Neural crest cell (in vitro differentiated cells): ENCODE measurements at places on chromosomes 16 and 17.

- no peak for DNase-seq
Measured at GRCh38 chr16:9381399-9381798, 290.0 kb downstream of the HAPSTR1 start.

DNA sequence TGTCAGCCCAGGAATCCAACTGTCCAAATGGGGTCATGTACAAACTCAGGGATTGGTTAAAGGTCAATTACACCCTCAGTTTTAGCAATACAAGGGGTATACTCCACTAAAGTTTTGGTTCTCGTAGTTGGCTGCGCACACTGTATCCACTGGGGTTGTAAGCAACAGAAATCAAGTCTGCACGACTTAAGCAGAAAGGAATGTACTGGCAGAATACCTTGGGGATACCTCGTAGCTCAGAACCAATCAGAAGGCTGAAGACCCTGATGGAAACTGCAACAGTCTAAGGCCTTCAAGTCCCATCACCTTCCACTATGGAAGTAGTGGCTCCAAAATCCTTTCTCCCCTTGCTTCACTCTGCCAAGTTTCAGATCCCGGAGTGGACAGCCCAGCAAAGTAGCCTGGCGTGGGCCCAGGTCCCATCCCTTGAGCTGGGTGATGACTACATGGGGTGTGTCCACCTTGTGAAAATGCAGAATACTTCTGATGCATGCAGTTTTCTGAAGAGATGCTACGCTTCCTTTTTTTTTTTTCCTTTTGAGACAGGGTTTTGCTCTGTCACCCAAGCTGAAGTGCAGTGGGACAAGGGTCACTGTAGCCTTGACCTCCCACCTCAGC, 21.1 kb upstream of the RPH3AL start:
- DNase-seq = no peak

DNA sequence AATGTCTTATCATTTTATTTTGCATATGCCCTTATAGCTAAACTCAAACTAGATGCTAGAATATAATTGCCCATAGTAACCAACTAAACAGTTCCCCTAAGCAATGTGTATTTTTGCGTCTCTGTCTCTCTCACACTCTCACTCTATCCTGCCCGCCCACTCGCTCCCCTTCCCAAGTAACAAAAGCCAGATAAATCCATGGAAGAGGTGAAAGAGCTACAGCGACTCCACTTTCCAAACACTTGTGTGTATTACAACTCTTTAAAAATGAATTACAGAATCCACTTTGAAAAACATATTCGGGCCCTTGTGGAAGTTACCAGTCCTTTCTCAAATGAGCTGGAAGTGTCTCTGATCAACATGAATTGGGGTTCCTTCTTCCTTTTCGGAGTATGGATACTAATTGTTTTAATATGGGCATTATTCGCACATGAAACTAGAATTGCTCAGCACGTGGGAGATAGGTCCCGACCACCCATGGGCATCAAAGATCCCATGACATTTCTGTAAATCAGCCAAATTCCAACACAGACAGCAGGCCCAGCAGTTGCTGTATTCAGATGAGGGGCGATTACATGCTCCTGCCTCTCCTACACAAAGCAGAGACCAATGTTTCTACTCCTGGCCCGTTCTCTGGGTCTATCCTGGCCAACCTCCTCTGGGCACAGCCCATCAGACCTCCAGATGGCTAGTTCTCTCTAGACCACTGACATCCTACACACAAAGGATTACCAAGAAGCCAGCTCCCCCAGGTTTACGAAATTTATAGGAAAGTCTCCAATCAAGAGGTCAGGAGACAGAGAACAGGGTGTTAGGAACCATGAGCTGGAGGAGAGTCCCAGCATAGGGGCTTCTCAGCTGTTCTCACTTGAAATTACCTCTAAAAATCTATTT, 121.5 kb downstream of the ZFHX3 start:
- DNase-seq = no peak

GRCh38 chr17:68512960-68513474, 787 bp downstream of the PRKAR1A start:
- DNase-seq = no peak

- DNase-seq = peak; percentile 29
Measured at GRCh38 chr17:66373944-66374817, 71.8 kb downstream of the PRKCA start.

GRCh38 chr16:86431540-86431939, 78.8 kb upstream of the FOXF1 start:
- DNase-seq = no peak

DNA sequence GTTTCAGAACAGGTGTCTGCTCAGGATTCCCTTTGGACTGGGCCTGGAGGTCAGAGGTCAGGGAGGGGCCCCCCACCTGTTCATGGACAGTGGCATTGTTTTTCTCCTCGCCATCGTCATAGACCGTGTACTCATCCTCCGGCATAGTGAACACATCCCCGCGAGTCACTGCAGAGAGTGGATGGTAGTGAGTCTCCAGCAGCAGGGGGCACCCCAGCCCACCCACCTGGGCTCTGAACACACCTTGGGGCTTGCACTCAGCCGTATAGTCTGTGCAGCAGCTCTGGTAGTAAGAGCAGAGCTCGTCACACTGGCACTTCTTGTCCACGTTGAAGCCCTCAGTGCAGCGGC, 448 bp downstream of the VTN start:
- DNase-seq = no peak

GRCh38 chr16:67490335-67491096, 7.2 kb upstream of the AGRP start:
- no peak for DNase-seq

DNA sequence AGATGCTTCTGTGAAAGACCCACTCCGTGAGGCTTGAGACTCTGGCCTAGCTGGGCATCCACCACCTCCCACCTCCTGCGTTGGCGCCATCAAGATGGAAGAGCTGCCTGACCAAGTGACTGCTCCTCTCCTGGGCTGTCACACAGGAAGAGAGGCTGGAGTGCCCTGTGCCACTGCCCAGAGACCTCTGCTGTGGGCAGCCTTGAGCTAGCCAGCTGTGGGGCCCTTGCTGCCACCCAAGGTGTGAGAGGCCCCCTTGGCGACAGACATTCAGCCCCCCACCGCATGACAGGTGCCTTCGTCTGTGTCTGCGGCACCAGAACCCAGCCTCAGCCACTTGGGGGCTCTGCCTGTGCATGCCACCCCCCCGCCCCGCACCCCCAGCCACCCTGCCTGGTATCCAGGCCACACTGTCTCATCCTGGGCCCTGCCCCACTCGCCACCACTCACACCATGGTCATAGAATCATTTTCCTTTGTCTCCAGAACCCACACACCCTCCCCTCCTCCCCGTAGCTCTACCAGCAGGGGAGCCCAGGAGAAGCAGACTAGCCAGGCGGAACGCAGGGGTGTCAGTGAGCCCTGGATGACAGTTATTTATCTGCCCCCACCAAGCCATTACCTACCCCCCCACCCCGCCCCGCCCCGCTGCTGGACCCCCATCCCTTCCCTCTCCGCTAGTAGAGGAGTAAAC, 120.9 kb upstream of the LHX1 start:
- DNase-seq = no peak

DNA sequence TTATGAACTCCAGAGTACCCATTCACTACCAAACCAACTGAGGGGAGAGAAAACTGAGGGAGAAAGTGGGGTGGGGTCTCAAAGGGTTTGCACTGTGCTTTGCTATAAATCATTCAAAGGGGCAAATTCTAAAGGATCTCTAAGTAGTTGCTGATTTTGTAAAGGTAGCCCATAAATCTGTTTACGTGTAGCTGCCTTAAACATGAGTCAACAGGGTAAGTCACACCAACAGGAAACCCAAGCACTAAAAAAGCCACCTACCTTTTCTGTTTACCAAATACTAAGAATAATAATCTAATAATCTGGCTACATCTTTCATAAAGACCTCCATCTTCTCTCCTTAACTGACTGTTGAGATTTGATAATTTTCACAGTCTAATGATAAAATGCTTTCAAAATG, 8.4 kb upstream of the HSBP1 start:
- DNase-seq = no peak

DNA sequence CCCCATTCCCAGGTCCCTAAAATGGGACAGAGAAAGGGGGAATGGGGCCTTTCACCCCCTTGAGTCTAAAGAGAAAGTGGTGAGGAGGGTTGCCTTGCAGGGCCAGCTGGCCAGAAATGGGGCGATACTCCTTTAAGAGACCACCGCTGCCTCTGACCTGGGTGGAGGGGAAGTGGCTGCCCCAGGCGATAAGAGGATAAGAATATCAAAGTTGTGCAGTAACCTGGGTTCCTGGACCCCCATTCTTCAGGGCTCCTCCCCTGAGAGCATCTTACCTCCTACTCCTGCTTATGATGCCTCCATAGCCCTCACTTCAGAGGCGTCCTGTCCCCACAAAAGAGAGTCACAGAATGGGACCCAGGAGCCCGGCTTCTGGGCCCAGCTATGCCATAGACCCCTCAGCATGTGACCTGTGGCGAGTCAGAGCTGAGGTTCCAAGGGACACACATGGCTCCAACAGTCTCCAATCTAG, 5.2 kb upstream of the TSPOAP1 start:
- DNase-seq = no peak

DNA sequence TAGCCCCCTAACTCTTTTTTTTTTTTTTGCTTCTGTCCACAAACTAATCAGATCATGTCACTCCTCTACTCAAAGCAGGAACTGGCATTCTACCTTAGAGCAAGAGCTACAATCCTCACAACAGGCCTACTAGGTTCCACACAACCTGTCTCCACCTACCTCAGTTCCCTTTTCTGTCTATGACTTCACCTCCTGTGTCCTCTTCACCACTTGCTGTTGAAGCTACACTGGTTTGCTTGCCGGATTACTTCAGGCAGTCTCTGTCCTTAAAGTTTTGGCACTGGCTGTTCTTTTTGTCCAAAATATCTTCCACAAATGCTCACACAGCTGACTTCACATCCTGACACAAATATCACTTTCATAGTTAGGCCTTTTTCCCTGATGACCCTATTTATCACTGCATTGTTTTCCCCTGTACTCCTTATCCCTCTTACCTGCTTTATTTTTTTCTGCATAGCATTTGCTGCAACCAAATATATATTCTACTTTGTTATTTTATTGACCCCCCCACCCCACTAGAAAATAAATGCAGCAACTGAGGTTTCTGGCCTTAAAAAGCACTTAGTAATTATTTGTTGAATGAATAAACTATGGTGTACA, 72.0 kb downstream of the KANSL1 start:
- DNase-seq = no peak

DNA sequence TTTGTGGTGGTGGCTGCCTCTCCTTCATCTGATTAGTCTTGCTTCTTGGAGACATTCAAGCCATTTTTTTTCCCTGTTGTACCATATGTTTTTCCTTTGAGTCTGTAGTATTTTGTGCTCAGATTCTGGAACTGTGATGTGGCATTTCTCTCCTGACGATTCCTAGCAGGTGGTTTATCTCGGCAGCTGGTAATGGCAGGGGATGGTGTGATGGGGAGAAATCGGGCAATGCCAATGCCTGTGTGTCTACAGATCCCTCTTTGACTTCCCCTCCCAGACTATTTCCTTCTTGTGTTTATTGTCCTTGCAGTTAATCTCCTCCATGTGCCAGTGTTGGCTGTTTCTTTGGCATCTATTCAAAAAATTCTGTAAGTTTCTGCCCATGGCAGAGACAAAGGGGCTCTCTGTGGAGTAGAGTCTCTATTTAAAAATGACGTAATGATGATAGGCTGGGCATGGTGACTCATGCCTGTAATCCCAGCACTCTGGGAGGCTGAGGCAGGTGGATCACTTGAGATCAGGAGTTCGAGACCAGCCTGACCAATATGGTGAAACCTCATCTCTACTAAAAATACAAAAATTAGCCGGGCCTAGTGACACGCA, 90.2 kb upstream of the ERCC4 start:
- no peak for DNase-seq
